Fibroblast of pulmonary artery (primary cell): ENCODE measurements at places on chromosomes 16 and 17.

- DNase-seq = no peak
Measured at GRCh38 chr17:47368262-47368661, 44.5 kb downstream of the EFCAB13 start.

- DNase-seq = no peak
Measured at GRCh38 chr17:33125552-33125950, 133.9 kb downstream of the SPACA3 start.

GRCh38 chr16:10081201-10081940 is 100.9 kb downstream of the GRIN2A start:
- DNase-seq = no peak

DNA sequence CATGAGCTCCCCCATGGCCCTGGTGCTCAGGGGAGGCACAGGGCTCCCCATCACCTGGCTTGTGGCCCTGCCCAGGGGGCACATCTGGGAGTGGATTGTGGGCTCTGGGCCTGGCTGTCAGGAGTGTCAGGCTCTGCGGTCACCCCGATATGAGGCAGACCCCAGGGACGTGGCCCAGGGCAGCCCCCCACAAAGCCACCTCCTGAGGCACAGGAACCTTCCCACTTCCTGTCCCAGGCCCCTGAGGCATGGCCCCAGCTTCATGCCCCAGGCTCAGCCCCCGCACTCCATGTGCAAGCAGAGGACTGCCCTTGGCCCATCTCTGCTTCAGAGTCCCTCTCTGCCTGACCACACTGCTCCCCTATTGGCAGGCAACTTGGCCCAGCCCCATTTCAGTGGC is 160.3 kb downstream of the PCTP start:
- no peak for DNase-seq
